Gastroesophageal sphincter (tissue), 4 donors: ENCODE measurements at places on chromosomes 12 and 14. TPM values are rescaled to one million over a fixed set of nuclear protein-coding genes. Genes with fewer than 3 reads are reported as not detected.

SRRM4 gene
- total RNA-seq, result not detected

PLEKHG3 gene
- total RNA-seq, result 44.2 TPM

PTHLH gene
- 2.7 TPM for total RNA-seq

RNF31 gene
- total RNA-seq, result 38.9 TPM

KRT81 gene
- total RNA-seq, result 0.27 TPM

DNA sequence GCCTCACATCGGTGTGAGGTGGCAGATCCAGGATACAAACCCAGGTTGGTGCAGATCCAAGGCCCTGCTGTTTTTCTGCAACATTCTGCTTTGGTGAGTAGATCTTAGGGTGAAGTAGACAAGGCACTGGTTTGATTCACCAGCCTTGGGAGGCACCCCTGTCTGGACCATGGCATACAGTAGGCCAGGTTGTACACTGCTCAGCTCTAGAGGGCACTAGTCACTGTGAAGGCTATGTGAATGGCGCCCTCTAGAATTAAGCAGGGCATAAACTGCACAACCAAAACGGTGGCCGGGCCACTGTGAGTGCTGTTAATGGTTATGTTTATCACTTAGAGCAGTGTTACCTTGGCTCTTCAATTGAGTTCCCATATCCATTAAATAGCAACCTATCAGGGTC lies 280.6 kb upstream of the PWP1 start:
- no peaks in the 10 kb centered on the region for H3K36me3 ChIP-seq
- no peaks in the 10 kb centered on the region for H3K4me1 ChIP-seq
- H3K27me3 ChIP-seq, result peaks cover 44% of the 10 kb centered on the region
- H3K4me3 ChIP-seq, result no peak overlapping the region
- ATAC-seq, result no peak

GRCh38 chr14:30180219-30180618 lies 252.6 kb upstream of the PRKD1 start:
- no peak overlapping the region for H3K4me3 ChIP-seq
- ATAC-seq, result peak; percentile 63
- H3K36me3 ChIP-seq, result no peaks in the 10 kb centered on the region
- no peaks in the 10 kb centered on the region for H3K27me3 ChIP-seq
- no peak overlapping the region for H3K27ac ChIP-seq

DNA sequence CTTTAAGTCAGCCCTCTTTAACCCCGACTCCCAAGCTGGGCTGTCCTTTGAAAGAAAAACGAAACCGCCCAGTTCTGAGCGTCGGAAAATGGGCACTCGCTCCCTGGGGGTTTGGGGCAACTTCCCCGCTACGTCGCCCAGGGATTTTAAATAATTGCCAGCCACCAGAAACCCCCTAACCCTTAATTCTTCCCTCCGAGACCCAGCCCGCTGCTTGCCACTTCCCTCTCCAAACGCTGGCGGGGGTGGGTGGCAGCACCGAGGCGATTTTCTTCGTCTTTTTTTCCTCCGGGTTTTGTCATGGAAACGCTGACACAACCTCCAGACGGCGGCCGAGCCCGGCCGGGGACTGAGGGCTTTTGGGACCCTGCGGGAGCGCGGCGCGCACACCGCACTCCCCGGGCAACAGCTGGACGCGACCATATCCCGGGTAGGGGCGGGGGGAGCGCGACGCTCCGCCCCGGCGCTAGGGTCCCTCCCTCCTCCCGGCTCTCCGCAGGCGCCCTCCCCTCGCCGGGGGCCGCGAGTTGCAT lies at the start of gene CHST11:
Gene CHST11, plus strand, starts transcription at position 532 of the 533 bp plus-strand sequence.
- ATAC-seq, result peak; percentile 88
- peaks cover 9% of the 10 kb centered on the region for H3K4me1 ChIP-seq
- no peaks in the 10 kb centered on the region for H3K36me3 ChIP-seq
- H3K27me3 ChIP-seq, result no peaks in the 10 kb centered on the region
- H3K27ac ChIP-seq, result no peak within 1 kb of the TSS
- peak within 1 kb of the TSS; percentile 75 for H3K4me3 ChIP-seq

DNA sequence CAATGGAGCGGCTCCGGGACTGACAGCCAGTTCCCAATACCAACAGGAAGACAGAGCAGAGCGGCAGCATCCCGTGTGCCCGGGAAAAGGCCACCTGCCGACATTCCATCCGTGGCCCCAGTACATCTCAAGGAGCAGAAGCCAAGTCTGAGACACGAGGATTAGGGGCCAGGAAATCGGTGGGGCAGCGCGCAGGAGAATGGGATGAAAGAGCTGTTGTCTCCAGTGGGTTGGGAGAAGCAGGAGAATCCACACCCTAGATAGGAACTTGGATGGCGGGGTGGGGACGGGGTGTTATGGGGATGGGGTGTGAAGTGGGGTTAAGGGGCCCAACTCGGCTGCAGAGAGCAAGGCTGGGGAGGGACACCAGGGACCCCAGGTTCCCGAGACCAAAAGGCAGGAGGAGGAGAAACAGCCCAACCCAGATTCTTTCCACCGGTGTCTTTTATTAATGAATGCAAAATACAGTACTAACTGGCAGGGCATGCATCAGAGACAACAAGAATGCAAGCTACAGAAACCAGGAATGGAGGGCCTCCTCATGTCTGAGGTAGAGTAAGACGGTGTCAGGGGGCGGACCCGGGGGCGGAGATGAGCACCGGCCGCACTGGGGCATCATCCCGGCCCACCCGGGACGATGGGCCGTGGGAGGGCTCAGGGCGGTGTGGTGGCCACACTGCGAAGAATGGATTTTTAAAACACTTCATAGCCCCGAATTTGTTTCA lies 50.3 kb downstream of the BEGAIN start:
- no peaks in the 10 kb centered on the region for H3K27me3 ChIP-seq
- no peaks in the 10 kb centered on the region for H3K36me3 ChIP-seq
- H3K4me1 ChIP-seq, result peaks cover 32% of the 10 kb centered on the region
- peak overlapping the region; percentile 20 for H3K27ac ChIP-seq
- no peak for ATAC-seq
- H3K4me3 ChIP-seq, result no peak overlapping the region

DNA sequence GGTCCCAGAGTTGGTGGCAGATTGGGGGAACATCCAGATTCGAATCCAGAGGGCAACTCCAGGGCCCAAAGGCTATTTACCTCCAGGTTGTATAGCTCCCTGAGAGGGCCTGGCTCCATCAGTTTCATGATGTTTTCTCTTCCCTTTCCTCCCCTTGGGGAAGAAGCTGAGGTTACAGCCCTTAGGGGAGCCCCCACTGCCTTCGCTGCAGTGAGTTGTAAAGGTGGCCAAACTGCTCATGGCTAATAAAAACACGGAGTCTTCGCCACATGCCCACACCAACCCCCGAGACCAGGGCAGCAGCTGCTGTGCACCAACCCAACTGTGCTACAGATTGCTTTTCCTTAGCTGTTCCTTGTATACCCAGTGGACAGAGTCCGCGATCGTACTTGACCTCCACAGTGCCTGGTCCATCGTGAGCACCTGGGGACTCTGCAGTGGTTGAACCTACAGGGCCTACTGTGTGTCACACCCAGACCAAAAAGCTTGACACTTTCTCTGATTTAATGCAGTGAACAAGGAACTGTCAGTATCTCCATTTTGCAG lies 20.9 kb downstream of the GALNT16 start:
- ATAC-seq, result no peak
- no peak overlapping the region for H3K4me3 ChIP-seq
- no peaks in the 10 kb centered on the region for H3K36me3 ChIP-seq
- no peak overlapping the region for H3K27ac ChIP-seq
- H3K27me3 ChIP-seq, result no peaks in the 10 kb centered on the region
- no peaks in the 10 kb centered on the region for H3K4me1 ChIP-seq

GRCh38 chr12:42648061-42648460 lies 58.5 kb upstream of the PRICKLE1 start:
- H3K27ac ChIP-seq, result no peak overlapping the region
- no peaks in the 10 kb centered on the region for H3K27me3 ChIP-seq
- H3K36me3 ChIP-seq, result no peaks in the 10 kb centered on the region
- no peak for ATAC-seq
- H3K4me1 ChIP-seq, result no peaks in the 10 kb centered on the region
- H3K4me3 ChIP-seq, result no peak overlapping the region

DNA sequence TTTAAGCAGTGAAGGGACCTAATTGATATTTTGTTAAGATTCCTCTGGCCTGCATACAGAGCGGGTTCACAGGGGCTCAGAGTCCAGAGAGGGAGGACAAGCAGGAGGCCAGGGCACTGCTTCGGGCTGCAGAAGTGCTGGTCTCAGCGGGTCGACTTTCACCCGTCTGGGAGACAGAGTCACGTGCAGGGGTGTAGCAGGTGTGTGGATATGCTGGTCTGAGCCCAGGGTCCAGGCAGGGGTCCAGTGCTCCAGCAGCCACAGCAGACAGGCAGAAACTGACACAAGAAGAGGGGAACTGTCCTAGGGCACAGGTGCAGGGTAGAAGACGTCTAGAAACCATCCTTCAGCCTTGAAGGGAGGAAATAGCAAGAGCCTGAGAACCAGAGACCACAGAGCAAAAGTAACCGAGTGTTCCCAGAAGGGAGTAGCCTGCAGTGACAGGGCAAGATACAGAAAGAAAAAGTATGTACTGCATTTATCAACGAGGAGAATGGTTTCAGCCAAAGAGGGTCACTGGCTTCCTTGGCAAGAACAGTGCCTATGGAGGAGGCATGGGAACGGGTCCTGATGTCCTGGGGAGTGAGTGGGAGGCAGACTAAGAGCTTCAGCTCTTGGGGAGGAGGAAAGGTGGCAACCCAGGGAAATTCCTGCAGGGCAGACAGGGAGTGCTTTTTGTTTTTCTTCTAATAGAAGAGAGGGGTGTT lies 28.7 kb downstream of the FBXO21 start:
- no peaks in the 10 kb centered on the region for H3K36me3 ChIP-seq
- H3K27me3 ChIP-seq, result no peaks in the 10 kb centered on the region
- no peak for ATAC-seq
- H3K4me3 ChIP-seq, result no peak overlapping the region
- H3K27ac ChIP-seq, result no peak overlapping the region

DNA sequence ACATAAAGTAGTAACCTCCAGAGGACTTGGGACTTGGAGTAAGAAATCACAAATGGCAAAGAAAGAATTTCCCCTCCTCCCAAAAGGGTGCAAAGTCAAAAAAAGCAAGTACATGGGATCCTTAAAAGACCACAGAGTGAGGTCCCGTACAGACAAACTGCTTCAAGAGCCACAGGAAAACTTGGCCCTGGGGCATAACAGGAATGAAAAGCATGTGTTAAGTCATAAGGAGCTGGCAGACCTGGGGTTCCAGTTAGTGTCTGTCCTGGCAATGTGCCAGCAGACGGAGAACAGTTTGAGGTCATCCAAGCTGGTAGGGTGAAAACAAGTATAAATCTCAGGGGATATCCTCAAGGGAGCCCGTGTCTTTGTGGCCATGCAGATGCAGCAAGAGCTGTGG lies 73.2 kb downstream of the HSD17B6 start:
- H3K36me3 ChIP-seq, result no peaks in the 10 kb centered on the region
- no peak overlapping the region for H3K4me3 ChIP-seq
- H3K27ac ChIP-seq, result no peak overlapping the region
- H3K4me1 ChIP-seq, result peaks cover 8% of the 10 kb centered on the region

DNA sequence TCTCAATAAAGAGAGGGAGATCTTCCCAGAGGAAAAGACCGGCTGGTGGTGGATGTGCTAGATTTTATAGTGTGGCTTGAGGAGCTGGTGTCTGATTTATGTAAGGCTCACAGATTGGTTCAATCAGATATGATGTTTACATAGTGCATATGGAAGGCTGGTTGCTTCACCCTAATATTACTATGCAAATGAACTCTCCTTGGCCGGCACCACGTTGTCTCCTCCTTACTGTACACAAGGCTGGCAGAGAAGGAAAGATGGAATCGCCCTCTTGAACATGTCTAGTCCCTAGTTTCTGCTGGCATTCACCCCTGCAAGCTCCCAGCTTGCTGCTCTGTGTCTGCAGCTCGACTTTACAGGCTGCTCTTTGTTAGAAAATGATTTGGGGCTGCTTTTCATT lies 8.9 kb downstream of the FAM186A start:
- no peaks in the 10 kb centered on the region for H3K36me3 ChIP-seq
- H3K4me1 ChIP-seq, result no peaks in the 10 kb centered on the region
- H3K27ac ChIP-seq, result no peak overlapping the region
- no peak for ATAC-seq

DNA sequence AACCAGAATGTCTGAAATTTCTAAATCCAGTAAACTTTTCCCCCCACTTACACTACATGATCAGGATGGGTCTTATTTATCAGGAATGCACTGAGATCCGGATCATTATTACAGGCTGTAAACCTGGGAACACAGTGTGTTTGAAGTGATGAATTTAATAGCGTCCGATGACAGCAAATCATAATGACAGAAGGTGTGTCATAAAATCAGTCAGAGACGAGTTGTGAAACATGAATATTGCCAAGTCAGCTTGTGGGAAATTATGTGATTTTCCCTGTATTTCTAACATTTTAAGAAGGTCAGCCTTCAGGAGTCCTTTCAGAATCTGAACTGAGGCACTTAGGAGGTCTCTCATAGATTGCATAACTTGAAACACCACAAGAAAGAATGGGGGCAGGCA lies 36.7 kb downstream of the RERG start:
- H3K36me3 ChIP-seq, result no peaks in the 10 kb centered on the region
- H3K4me1 ChIP-seq, result peaks cover 12% of the 10 kb centered on the region
- ATAC-seq, result no peak
- H3K4me3 ChIP-seq, result no peak overlapping the region
- no peak overlapping the region for H3K27ac ChIP-seq

- ATAC-seq, result no peak
- peaks cover 47% of the 10 kb centered on the region for H3K27me3 ChIP-seq
- H3K4me3 ChIP-seq, result no peak overlapping the region
- H3K27ac ChIP-seq, result no peak overlapping the region
- no peaks in the 10 kb centered on the region for H3K36me3 ChIP-seq
These were observed 56.5 kb upstream of the RPH3A start for GRCh38 chr12:112734859-112735695.

DNA sequence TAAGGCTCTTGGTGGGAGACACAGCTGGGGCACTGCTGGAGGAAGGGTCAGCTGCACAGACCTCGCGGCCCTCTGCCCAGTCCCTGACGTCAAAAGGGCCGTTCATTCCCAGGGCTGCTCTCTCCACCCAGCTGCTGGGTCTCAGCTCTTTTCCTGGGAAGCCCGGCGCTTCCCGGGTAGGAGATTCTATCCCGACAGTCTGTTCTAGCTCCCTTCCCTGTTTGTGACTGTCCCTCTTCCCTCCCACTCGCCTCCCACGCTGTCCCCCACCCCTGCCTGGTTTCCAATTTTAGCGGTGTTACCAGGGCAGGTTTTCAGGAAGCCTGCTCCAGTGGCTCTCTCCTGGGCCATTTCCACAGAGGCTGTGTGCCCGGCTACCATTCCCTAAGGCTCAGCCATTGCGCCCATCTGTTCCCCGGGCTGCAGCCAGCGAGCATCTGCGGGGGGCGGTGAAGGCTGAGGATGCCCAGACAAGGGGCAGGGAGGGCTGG lies 186.6 kb downstream of the CACNA1C start:
- H3K4me3 ChIP-seq, result no peak overlapping the region
- H3K4me1 ChIP-seq, result peaks cover 84% of the 10 kb centered on the region
- no peak overlapping the region for H3K27ac ChIP-seq
- ATAC-seq, result no peak

GRCh38 chr12:91142221-91142631 lies 30.9 kb upstream of the LUM start:
- H3K27me3 ChIP-seq, result no peaks in the 10 kb centered on the region
- peaks cover 31% of the 10 kb centered on the region for H3K4me1 ChIP-seq
- no peak overlapping the region for H3K4me3 ChIP-seq
- H3K36me3 ChIP-seq, result no peaks in the 10 kb centered on the region
- H3K27ac ChIP-seq, result peak overlapping the region; percentile 44
- ATAC-seq, result peak; percentile 62
